Esophagus muscularis mucosa (tissue), 4 donors: ENCODE measurements at places on chromosomes 1 and 21.

DNA sequence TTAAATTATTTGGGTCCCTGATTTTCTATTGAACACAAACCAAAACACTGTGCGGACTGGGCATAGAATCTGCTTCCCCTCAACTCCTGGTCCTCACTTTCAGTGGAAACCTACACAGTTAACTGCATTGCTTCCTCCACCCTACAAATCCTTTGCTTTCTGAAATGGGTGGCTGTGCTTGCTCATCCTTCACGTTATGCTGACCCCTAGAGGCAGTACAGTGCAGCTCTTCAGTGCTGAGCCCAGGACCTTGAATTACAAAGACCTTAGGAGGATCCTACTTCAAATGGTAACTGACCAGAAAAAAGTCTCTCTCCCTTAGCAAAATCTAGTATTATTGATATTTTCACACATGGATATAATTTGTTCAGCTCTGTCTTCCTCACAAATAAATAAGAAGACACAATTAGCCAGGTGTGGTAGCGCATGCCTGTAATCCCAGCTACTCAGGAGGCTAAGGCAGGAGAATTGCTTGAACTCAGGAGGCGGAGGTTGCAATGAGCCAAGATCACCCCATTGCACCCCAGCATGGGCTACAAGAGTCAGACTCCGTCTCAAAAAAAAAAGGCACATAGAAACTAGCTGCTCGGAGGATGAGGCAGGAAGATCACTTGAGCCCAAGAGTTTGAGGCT lies 63.4 kb upstream of the L1TD1 start:
- no peak for DNase-seq

DNA sequence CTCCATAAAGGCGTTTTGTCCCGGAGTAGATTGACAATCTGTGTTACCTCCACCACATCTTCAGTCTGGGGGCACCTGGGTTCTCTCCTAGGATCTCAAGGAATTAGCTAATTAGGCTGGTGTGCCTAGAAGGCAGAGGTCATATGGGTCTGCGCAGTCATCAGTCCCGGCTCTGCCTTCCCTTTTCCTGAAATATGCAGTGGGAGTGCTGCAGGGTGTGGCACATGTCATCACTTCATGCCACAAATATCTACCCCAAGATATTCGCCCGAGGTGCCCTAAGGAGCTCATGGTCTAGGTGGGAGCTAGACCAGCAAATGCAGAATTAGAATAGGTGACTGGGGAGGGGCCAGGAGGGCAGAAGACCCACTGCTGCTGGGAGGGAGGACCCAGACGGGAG lies 42.9 kb downstream of the ACTL8 start:
- no peak for DNase-seq

- DNase-seq: no peak
These were observed 472 bp downstream of the DTL start for GRCh38 chr1:212035835-212036605.

DNA sequence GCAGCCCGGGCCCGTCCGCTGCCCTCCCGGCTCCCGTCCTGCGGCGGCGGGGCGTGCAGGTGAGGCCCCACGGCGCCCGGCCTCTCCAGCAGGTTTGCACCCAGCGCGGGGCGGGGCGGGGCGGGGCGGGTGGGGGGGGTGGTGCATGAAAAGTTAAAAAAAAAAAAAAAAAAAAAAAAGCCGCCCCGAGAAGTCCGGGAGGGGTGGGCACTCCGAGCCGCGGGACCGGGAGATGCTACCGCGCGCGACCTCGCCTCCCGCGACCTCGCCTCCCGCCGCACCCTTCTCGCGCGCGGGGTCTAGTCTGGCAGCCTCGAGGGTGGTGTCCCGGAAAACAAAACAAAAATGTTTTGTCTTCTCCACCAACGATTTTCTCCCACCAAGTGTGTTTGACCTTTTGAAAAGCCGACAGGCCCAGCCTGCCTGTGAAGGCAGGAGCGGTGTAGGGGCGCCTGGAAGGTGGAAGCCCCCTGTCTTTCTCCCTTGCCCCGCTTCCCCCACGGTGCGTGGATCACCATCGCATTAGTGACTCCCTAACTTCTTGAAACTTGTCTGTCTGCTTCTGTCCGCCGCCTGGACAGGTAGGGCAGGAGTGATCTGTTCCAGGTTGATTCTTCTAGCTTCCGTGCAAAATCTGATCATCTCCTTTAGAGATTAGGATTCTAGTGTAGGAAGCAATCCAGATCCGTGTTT lies 569 bp downstream of the RCAN3 start:
- DNase-seq: no peak

GRCh38 chr1:225465793-225466517 lies 38.1 kb upstream of the LBR start:
- DNase-seq: no peak

GRCh38 chr1:234699795-234700665 lies 90.1 kb upstream of the IRF2BP2 start:
- DNase-seq: no peak

DNA sequence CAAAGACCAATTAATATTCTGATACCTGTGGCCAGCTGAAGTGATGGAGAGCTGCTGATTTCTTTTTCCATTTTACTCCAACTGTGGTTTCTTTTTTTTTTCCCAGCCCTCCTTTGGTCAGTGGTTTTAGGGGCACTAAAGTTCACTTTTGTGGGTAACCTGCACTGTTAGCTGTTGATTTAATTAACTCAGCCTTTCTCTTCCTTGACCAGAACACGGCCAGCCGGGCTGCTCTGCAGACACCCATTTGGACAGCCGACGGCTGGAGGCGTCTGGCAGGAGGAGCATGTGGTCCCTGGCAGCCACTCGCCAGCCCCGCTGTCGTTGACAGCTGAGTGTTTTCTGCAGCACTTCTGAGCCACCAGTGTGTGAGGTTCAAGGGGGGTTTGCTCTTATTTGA lies 136.2 kb upstream of the RUNX3 start:
- no peak for DNase-seq

DNA sequence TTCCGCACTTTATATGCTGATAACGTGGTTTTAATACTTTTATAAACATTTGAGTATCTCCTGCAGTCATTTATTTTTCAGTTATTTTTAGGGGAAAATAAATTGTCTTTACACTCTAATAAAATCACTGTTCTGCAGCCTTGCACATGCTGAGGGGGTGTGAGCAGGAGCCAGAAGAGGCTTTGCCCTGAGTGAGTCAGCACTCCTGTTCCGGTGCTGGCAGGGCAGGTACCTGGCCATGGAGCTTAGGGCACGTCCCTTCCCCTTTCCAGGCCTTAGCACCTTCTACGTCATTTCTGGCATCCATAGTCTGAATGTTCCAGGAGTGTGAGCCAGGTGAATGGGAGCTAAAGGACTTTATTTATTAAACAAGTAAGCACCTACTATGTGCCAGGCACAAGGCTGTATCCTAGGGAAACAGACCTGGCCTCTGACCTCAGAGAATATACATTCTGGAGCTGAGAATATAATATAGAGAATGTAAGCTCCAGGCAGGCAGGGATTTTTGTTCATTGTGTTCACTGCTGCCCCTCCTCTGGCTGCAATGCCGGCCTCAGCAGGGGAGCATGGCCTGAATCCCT lies 402.9 kb downstream of the PTPRU start:
- DNase-seq: peak; percentile 78

DNA sequence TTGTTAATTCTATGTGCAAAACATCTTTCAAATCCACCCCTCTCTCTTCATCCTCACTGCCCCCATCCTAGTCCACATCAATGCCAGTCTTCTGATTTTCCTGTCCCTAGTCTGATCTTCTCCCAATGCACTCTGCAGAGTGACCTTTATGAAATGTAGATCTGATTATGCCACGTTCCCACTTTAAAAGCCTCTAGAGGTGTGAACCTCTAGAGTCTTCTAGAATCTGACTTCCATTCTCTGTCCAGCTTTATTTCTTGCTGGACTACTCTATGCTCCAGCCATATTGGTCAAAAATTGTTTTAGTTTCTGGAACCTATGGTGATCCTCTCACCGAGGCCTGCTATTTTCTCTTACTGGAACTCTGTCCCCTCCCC lies 32.5 kb downstream of the ZNF648 start:
- DNase-seq: no peak

DNA sequence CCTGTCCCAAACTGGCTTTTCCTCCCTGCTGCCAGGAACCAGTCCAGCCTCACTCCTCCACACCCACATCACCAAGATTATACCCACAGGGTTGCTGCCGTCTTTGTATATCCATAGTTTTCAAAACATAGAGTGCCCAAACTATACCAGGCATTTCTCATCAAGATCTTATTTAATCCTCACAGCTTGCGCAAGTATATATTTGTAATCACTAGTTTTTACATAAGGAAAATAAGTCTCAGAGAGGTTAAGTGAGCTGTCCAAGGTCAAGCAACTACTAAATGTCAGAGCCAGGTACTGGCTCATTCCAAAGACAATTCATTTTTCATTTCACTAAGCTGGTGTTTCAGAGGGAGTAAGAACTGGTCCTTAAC lies 34.9 kb upstream of the ZNF362 start:
- no peak for DNase-seq

DNA sequence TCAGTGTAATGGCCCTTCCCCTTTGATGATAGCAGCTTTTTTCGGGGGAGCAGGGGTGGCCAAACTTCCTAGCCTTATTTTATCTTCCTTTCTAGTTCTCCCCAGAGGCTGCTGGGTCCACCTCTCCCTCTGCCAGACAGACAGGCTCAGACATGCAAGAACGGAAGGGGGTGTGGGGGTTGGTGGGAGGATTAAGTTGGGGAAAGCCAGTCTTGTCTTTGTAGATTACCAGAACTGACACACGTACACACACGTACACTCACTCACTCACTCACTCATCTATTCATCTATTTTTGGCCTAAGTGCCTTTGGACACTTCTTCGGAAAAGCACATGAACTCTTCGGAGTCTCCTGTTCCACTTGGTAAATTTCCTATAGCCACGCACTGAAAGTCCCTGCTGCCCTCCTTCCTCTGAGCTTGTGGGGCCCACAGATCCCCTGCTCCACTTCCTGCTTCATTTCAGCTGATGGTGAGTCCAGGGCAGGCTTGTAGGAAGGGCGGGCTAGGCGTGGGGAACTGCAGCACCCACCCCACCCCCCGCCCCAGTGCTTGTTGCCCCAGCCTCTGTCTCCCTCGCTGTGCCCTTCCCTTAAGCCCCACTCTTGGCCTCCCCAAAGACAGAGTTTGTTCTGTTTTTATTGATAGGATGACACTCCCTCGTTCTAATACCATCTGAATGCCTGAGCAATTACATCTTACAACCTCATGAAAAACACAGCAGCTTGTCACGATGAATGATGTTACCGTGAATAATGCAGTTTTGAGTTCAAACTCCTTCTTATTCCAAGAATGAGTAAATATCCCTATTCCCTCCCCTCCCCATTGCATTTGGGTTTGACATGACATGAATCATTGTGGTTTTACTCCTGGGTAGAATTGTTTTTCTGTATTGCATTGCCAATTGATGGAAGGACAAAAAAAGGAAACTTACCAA lies 60.7 kb upstream of the ATP5PO start:
- no peak for DNase-seq

DNA sequence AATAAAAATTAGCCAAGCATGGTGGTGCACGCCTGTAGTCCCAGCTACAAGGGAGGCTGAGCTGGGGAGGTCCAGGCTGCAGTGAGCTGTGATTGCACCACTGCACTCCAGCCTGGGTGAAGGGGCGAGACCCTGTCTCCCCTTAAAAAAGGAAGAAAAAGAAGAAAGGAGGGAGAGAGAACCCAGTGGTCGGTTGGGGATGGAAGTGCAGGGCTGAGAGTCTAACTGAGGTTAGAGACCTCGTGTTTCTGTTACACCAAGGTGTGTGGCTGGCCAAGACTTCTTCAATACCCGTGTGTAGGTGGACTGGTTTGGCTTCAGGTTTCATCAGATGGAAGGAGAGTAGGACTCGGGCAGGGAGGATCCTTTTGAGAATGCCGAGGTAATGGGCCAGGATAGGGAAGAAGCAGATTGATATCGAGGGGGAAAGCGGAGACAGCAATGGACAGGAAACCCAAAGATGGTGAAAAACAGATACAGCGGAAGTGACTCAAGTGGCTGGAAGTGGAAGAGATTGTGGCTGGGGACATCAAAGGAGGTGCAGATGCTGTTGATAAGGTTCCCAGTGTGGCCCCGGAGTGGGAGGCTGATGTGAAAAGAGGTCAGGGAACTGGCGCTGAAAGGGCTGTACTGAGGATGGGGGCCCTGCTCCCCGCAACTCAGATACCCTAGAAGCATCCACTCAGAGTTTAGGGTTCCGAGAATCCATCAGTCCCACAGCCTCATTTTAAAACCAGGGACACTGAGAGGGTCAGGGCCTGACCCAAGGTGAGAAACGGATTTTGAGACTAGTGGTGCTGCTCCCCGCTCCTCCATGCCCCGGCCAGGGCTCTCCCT lies 681 bp upstream of the UBXN10 start:
- no peak for DNase-seq

DNA sequence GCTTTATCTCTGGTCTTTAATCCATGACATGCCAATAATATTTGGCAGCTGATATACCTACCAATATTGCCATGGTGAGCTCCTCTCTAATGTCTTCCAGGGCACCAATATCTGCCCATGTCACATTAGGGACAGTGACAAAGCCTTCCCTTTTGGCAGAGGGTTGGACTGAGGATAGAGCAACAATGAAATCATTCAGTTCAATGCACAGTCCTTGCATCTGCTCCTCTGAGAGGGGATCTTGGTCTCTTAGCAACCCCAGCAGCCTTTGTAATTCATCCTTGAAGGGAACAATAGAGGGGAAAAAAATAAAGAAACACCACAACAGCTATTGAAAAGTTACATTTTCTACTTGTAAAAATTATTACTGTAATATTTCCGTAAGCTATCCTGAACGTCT lies 42.3 kb downstream of the NVL start:
- DNase-seq: peak; percentile 12

DNA sequence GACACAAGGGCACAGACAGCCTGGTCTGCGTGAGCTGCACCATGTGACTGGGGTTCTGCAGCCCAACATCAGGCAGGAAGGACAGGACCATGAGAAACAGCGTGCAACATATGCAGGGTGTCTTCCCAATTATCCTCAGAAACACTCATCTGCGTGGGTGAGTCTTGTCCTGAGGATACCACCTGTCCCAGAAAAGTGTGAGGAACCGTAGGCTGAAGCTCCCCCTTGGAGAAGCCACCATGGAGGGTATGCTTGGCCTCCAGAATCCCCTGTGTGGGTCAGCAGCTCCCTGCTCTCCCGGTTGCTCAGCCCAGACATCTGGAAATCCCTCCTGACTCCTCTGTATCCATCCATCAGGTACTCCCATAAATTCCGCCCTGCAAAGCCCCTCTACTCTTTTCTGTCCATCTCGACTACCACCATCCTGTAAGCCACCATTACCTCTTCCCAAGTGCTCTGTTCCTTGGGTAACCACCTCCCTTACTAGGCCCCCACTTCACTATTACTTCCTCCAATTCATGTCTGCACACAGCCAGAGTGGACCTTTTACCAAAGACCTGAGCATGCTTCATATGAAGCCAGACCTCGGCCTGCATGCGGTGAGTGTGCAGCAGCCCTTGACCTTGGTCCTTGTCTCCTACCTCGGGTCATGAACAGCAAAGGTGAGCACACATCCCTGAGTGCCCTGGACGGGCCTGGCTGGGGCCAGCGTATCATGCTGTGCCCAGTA lies 33.0 kb downstream of the ETS2 start:
- no peak for DNase-seq

GRCh38 chr1:165942927-165943597 lies 115.6 kb downstream of the UCK2 start:
- no peak for DNase-seq
